CD8-positive, alpha-beta T cell (primary cell): ENCODE measurements at places on chromosomes 1 and 21.

DNA sequence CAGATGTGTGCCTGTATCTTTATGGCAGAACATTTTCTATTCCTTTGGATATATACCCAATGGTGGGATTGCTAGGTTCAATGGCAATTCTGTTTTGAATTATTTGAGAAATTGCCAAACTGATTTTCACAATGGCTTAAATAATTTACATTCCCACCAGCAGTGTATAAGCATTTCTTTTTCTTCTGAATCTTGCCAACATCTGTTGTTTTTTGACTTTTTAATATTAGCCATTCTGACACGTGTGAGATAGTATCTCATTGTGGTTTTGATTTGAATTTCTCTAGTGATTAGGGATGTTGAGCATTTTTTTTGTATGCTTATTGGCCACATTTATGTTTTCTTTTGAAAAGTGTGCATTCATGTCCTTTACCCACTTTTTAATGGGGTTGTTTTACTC lies 864.3 kb upstream of the ADAMTS5 start:
- no peak for DNase-seq

- DNase-seq, result no peak
Observed at GRCh38 chr1:151773702-151774101, 10.4 kb upstream of the MRPL9 start.

- DNase-seq, result no peak
Observed at GRCh38 chr1:102262994-102263393, 266.3 kb upstream of the OLFM3 start.

- DNase-seq, result no peak
Observed at GRCh38 chr1:231053493-231054162, 13.6 kb upstream of the FAM89A start.

DNA sequence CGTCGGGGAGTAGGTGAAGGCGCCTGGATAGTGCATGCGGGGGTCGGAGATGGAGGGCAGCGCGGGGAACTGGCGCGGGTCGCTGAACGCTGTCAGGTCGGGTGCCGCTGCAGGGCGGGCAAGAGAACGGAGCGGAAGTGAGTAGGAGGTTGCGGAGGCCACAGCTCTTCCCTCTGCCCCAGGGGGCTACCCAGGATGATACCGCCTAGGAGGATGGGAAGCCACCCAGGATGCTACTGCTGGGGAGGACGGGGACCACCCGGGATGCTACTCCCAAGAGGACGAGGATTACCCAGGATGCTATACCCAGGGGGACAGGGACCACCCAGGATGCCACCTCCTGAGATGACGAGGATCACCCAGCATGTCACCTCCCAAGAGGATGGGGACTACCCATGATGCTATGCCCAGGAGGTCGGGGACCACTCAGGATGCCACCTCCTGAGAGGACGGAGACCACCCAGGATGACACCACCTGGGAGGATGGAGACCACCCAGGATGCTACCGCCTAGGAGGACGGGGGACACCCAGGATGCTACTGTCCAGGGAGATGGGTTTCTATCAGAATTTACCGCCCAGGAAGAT lies 123.8 kb downstream of the CLIC6 start:
- no peak for DNase-seq

- DNase-seq, result no peak
Observed at GRCh38 chr1:209457401-209458125, 126.0 kb upstream of the CAMK1G start.

GRCh38 chr1:23101101-23101827 lies 67.4 kb downstream of the LUZP1 start:
- no peak for DNase-seq

DNA sequence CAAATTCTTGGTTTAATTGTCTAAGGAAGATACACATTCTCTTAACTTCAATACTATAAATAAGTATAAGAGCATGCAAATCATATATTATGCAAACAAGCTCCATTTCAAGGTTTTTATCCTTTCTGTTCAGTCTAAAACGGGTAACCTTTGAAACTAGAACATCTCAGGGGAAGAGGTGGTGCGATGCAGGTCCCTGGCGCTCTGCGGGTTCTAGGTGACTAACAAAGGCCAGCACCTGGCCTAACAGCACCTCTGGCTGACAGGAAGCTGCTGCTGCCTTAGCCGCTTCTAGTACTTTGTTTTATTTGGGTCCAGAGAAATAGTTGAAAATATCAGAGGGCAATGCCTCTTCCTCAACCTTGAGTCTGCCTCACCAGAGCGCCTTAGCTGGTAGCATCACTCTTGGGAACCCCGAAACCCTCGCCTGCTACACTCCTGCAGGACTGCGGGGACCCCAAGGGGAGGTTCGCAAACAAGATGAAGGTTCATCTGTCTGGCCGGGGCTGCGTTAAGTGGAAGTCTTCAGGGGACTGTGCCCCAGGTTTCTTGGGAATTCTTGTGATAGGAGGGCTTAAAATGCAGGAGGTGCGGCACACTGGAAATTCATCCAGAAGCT lies 45.5 kb downstream of the PRDM15 start:
- no peak for DNase-seq

DNA sequence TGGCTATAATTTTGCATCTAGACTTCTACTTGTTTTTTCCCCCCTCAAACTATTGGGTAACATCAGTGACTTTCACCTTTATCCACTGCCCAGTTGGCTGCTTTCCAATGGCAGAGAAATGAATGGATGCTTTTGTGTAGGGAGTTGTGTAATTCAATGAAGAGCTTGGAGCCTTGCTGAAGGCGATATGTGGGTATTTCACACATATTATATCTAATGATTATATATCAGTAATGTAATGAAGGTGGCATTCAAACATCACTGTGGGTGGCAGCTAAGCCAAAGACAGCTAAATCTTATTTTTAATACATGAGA lies 81.2 kb downstream of the TGFB2 start:
- DNase-seq, result no peak

DNA sequence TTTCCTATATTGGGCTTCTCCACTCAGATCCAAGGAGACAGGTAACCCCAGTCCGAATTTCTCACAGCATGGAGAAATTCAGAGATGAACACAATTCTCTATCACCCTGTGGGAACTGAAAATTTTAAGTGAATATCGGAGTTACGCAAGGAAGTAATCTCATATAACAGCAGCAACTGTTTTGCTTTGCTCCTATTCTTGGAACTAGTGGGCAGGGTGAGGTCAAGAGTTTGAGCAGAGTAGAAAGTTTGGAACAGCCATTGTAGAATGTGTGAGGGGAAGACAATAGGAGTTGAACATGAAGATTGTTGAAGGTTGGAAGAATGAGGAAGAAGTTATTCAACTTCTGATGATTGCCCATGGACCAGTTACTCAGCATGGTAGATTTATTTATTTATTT lies 24.3 kb upstream of the SLC35D1 start:
- DNase-seq, result no peak

- no peak for DNase-seq
Observed at GRCh38 chr1:55069280-55069679, 29.9 kb downstream of the PCSK9 start.

DNA sequence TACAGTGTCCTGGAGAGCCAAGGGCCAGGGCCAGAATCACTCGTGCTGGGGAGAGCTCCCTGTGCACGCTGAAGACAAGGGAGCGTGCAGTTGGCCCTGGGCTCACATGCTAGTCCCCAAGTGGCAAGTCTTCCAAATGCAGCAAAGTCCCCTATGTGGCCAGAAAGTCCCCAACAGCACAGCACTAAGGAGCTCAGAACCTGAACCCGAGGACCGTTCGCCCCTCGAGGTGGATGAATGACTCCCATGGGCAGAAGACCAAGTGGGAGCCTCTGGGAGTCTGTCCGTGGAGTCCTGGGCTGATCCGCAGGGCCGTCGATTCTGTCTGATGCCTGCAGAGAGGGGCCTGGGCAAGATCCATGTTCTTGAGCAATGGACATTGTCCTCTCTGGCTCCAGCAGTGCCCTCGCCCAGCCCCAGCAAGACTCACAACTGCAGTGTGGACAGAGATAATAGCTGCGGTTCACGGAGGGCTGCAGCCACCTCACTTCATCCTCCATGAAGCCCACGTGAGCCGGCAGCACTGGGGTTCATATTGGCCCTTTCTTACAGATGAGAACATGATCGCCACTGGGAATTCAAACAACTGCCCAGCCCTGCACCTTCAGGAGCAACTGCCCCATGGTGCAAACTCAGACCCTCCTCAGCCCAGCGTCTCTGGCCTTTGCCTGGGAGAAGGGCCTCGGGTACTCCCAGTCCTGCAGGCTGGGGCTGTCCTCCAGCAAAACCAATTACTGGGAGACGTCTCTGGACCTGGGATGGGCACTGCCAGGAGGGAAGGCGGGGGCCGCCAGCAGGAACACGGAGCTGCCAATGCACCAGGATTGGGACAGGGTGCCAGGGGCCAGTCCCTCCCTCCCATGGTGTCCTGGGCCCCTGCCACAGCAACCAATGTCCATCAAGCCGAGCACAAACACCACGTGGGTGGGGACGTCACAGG lies 243.7 kb downstream of the NPHP4 start:
- no peak for DNase-seq

GRCh38 chr1:6106321-6106731 lies 60.6 kb downstream of the KCNAB2 start:
- DNase-seq, result no peak

GRCh38 chr1:169473347-169473746 lies 12.4 kb downstream of the SLC19A2 start:
- no peak for DNase-seq

- DNase-seq, result no peak
Observed at GRCh38 chr1:156246241-156246780, 1.5 kb downstream of the PAQR6 start.

DNA sequence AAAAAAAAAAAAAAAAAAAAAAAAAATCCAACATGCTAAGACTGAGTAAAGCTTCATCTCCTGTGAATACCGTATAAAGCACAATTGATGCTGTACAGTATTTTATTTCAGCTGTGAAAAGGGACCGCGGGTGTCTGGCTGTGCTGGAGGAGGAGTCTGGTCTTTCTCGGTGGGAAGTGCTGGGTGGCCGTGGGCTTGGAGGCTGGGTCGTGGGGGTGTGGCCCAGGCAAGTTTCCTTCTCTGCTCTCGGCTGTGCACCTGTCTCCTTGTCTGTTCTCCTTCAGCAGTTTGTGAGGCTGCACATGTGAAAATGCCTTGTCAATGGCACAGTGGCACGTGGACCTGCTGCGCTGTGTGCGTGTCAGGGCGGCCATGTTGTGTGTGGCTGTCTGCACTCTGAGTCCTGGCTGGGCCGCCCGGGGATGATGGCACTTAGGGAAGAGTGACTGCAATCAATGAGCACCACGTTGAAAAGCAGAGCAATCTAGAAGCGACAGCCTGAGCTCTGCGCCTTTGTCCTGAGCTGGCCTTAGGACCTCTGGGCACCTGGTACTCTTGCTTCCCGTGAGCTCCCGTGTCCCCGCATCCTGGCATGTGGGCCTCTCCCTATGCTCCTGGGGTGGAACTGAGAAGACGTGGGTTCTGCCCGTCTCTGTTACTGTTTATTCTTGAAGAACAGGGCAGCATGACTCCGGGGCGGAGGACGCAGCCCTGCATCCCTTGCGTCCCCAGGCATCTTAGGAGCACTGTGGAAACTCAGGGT lies 14.5 kb downstream of the AGPAT3 start:
- no peak for DNase-seq
